ENCODE measurements at places on chromosomes 1 and 21.

GRCh38 chr1:184940226-184940625 lies 34.1 kb downstream of the NIBAN1 start:
- peak; percentile 40 for DNase-seq

GRCh38 chr21:39924577-39925308 lies 57.5 kb downstream of the PCP4 start:
- DNase-seq, result no peak

DNA sequence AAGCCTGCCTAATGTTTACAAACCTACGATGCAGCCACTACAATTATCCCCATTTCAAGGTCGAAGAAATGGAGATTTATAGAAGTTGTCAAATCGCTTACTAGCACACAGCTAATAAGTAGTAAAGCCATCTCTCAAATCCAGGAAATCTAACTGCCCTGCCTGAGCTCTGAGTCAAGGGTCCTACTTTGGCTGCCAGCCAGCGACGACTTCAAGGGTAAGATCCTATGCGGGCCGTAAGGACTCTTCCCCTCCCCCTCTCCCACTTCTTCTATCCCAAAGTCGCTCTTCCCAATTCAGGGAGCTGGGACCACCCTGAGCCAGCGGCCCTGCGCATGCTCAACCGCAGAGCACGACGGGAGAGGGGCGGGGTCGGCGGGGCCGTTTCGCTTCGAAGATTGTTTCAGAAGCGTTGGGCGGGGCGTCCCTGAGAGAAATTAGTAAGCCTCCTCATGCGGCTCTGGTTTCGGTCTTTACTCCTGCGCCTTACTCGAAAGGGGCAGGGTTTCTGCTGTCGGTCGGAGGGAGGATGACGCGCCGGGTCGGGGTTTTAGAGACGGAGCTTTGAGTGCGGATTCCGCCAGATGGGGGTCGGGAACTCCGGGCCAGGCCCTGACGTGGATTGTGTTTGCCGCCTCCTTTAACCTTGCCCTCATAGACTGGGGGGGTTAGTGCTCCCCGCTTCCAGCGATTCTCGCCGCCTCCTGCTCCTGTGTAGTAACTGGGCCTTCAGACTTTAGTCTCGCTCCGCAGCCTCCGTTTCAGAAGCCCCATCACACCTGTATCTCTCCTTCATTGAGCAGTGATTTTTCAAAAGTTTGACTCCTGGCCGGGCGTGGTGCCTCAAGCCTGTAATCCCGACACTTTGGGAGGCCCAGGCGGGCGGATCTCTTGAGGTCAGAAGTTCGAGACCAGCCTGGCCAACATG lies at the start of gene ZMYM1:
ZMYM1 (plus strand) TSS at position 383 of the 928 bp plus-strand sequence. CDS start 14,603 bp downstream, outside the sequence.
- peak; percentile 96 for DNase-seq

- DNase-seq, result no peak
These were observed 60.3 kb upstream of the RCOR3 start for GRCh38 chr1:211198880-211199279.

DNA sequence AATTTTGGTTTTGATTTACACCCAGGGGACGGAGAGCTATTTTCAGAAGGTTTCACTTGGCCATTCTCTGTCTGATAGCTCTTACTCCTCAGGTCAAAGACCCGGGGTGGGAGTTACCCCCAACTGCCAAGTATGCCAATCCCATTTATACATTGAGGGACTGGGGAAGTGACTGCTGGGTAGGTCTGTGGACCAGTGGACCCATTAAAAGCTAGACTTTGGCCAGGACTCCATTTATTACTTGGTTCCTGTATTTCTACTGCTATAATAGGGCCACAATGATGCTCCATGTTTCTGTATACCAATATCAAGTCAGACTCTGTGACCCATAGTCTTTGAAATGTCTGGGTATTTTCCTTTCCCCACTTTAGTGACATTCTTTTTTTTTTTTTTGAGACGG lies 14.6 kb downstream of the ZFYVE9 start:
- DNase-seq, result no peak

DNA sequence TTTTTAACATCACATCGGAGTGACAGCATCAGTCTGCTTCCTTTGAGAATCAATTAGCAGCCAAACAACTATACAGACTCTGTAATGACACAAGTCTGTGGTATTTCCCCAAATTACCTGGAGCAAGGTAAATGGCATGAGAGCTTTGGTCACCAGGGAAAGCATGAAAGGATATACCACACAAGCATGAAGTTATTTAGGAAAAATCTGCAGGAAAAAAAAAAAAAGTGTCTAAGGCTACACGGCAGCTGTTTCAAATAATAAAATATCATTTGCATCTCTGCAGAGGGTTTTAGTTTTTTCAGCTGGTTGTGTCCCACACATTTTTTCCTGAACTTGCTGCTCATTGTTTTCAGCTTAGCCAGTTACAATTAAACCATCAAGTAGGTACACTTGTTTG lies 234.7 kb downstream of the TTLL7 start:
- DNase-seq, result no peak

DNA sequence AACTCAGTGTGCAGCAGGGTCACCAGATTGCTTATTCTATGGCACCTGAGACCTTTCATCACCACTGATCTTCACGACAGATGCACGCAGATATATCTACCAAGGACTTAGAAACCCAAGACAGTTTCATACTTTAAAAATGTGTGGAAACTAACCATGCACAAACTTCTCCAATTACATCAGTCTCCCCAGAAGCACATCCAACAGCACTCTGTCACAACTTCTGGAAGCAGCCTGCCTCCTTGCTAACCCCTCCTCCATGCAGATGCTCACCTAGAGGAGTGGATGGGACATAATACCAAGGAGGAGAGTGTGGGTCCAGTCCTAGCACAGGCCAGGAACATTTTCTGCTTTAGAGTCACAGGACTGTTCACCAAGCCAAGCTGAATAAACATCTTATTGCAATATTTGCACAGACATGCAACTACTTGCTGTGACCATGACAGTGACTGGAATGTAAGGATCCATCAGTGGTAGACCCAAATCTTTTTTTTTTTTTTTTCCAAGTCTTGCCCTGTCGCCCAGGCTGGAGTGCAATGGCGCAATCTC lies 69.4 kb downstream of the HIVEP3 start:
- DNase-seq, result no peak

GRCh38 chr1:38908821-38909220 lies 27.4 kb upstream of the GJA9 start:
- no peak for DNase-seq

DNA sequence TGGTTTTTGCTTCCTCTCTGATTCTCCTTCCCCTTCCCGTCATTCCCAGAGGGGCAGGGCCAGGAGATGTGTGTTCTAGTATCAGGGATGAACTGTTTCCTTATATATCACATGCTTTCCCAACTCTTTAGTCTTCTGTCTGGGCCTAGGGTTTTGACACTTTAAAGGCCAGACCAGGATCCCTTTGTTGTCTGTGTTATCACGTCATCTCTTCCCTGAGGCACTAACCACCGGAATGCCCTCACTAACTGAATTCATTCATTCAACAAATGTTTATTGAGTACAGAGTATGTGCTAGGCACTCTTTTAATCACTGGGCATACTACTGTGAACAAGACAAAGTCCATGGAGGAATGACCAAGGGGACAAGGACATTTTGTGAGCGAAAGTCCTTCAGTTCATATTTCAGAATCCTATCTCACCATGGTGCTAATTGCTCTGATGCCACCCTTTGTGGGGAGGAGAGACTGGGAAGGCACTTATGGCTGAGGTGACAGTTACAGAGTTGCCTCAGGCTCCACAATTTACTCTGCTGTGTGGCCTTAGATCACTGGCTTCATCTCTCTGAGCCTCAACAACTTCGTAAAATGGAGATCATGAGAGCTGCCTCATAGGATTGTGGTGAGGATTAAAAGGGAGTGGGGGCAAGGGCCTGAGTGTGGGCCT lies 12.0 kb upstream of the ZNF362 start:
- no peak for DNase-seq

- no peak for DNase-seq
These were observed 2.0 kb upstream of the PCBP3 start for GRCh38 chr21:45641480-45642035.

- no peak for DNase-seq
These were observed 14.1 kb downstream of the MTR start for GRCh38 chr1:236809148-236809547.

GRCh38 chr1:193806079-193807048 lies 620.0 kb upstream of the B3GALT2 start:
- no peak for DNase-seq

DNA sequence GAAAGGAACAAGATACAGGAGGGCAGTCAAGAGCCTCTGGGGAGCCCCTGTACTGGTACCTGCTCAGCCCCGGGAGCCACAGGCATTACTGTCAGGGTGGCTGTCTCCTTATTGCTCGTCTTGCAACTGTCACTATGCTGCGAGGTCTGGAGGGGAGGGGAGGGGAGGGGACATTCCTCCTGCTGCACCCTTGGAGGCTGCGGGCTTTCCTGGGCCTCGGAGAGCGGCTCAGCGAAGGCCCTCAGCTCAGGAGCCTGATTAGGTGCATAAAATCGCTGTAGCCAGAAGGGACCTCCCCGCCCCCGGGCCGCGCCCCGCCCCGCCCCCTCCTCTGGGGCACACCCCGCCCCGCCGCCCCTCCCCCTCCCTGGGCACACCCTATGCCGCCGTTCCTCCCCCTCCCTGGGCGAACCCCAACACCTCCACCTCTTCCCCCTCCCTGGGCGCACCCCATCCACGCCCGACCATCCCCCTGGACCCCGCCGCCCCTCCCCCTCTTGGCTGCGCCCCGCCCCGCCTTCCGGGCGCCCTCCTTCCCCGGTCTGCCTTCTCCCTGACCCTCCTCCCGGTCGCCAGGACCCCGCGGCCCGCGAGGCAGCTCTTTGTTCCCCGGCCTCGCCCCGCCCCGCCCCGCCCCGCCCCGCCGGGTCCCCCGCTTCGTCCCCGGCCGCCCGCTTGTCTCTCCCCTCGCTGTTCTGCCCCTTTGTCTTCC lies 35.5 kb downstream of the CACHD1 start:
- peak; percentile 65 for DNase-seq

GRCh38 chr1:36096500-36097432 lies 8.1 kb downstream of the ADPRS start:
- no peak for DNase-seq

DNA sequence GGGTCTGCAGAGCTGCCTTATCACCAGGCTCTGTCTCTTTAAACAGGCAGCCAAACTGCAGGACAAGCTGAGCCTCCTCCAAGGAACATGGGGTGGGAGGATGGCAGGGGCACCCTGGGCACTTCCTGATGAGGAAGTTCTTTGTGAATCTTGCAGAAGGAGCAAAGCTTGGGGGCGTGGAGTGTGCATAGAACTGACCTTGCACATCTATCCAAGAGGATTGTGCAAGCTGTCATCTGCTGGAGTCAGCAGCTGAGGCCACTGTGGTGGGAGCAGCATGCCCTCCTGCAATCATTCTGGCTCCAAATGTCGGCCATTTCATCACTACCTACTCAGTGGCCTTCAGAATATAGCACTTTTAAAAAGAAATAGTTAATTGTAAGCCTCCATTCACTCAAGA lies 182.2 kb downstream of the AJAP1 start:
- DNase-seq, result no peak

GRCh38 chr1:56286506-56286905 lies 292.9 kb downstream of the PLPP3 start:
- no peak for DNase-seq

DNA sequence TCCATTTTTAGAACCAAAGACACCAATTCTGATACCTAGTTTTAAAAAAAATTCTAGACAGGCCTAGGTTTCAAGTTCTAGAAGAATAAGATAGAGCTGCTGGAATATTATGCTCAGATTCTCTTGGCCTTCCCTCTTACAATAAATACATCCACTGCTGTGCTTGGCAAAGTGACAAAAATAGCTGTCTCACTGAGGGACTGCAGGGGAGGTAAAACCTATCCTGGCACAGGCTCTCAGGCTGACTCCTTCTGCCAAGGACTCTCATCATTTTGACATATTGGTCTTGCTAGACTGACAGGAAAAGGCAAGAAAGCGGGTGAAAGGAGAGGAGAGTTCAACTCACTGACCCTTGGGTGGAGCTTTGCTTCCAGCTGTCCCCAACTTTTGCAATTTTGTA lies 197.0 kb upstream of the LHX8 start:
- DNase-seq, result no peak

GRCh38 chr1:234781241-234782065 lies 171.5 kb upstream of the IRF2BP2 start:
- no peak for DNase-seq

- DNase-seq, result no peak
These were observed 113.7 kb upstream of the DPYD start for GRCh38 chr1:98034505-98034904.

DNA sequence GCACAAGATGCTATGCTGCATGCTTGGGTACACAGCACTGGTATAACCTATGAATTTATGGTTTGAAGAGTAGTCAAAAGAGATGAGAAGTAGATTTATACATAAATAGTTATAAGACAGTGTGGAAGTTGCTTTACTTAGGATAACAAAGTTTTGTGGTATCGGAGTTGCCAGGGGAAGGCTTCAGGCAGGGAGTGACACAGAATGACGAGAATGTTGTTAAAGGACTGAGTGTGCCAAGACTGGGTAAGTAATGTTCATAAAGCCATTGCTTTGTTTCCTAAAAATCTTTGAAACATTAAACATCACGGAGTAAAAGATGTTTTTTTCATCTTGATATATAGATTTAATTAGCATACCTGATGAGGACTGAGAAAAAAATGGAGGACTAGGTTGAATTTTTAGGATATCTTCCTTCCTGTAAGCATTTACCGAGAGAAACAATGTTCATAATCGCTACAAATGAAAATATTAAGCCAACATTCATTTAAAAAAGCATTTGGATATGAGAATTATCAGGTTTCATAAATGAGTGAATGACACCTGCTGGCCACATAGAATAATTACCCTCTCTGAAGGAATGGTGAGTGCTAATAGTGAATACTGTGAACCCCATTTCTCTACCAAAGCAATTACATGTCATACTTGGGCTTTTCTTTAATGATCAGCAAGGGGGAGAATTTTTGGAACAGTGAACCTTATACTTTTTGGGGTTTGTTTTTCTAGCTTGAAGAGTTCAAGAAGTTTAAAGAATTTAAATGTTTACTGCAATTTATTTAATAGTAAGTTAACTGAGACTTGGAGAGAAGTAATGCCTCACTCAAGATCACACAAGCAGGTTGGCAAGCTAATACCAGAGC lies 28.4 kb downstream of the EXTL2 start:
- peak; percentile 35 for DNase-seq

GRCh38 chr1:201060586-201060985 lies 37.1 kb upstream of the KIF21B start:
- no peak for DNase-seq

GRCh38 chr1:78526496-78526895 lies 35.7 kb downstream of the PTGFR start:
- no peak for DNase-seq

DNA sequence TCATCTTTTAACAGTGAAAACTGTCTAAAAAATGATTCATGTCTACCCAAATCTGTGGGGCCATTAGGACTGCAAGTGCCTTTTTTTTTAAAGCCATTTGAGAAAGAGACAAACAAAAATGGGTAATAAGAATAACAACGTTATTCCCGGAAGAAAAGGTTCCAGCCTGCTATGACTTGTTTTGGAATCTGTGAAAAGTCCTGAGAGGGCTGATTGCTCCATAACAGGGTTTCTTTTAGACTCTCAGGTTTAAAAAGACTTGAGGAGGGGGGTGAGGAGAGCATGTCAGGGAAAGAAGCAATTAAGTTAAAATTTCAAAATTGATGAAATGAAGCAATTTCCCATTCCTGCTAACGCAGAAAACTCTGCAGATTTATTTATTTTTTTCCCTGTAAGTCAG lies 56.4 kb downstream of the CACHD1 start:
- no peak for DNase-seq

Measured in GM03348 (cell line).